ENCODE measurements at places on chromosomes 13 and 19.
A peak's percentile ranks its signal among the peaks of the same experiment; 100 is the strongest.

DNA sequence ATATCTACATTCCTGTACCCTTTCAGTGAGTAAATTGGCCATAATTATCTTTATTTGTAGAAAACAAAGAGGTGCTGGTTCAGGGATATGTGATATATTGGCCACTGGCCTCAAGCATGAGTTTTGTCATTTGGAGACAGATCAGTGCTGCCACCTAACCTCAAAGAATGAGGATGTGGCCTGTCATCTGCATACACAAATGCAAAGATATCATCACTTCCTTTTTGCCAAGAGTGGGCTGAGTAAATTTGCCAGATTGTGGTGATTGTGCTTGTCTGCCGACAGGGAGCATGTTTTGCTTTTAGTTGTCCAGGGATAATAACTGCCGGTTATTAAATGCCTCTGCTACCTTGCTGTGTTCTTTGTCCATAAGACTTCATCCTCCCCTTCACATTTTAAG is 44.2 kb downstream of the WASF3 start:
- DNase-seq, result no peak

- DNase-seq, result no peak
Measured at GRCh38 chr19:5926641-5927440, 12.8 kb downstream of the CAPS start.

DNA sequence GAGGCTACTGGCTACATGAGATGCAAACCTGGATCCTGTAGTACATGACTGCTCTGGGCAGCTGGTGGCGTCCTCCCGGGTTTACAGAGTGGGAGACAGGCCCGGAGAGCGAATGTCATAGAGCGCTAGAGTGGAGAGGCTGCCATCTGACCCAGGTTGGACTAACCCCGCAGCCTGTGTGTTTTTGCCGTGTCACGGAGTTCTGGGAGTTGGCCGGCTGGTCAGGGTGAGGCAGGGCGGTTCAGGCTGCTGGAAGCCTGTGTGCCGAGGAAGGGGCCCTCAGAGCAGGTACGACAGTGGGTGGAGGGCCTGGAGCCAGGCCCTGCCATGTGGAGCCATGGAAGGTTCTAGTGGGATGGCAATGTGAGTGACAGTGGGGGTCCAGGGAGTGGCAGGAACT is 12.5 kb downstream of the CRTC1 start:
- no peak for DNase-seq

GRCh38 chr13:58946274-58946673 is 1217.5 kb downstream of the DIAPH3 start:
- DNase-seq, result no peak

- no peak for DNase-seq
Measured at GRCh38 chr19:44789943-44790483, 12.3 kb downstream of the CBLC start.

DNA sequence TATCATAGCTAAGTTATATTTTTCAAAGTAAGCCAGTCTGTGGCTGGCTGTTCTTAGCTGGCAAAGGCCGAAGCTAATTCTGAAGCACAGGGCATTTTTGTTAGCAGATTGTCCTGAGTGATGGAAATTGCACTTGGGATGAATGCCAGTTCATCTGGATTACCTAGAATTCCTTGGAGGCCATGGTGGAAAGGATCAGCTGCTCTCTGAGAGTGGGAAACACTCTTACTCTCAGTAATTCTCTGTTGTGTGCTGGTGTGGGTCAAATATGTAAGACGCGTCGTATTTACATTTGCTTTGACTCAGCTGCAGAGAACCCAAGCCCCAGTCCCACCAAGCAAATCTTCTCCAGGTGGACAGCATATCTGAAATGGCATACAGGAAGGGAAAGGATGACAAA is 60.7 kb upstream of the C1QTNF9B start:
- DNase-seq, result no peak

GRCh38 chr19:44003461-44004009 is 778 bp downstream of the ZNF230 start:
- no peak for DNase-seq

GRCh38 chr19:4911314-4911713 is 2.0 kb downstream of the UHRF1 start:
- no peak for DNase-seq

GRCh38 chr13:65830411-65831205 is 1399.5 kb downstream of the PCDH9 start:
- no peak for DNase-seq

- DNase-seq, result no peak
Measured at GRCh38 chr13:28575200-28575599, 80.3 kb upstream of the FLT1 start.

DNA sequence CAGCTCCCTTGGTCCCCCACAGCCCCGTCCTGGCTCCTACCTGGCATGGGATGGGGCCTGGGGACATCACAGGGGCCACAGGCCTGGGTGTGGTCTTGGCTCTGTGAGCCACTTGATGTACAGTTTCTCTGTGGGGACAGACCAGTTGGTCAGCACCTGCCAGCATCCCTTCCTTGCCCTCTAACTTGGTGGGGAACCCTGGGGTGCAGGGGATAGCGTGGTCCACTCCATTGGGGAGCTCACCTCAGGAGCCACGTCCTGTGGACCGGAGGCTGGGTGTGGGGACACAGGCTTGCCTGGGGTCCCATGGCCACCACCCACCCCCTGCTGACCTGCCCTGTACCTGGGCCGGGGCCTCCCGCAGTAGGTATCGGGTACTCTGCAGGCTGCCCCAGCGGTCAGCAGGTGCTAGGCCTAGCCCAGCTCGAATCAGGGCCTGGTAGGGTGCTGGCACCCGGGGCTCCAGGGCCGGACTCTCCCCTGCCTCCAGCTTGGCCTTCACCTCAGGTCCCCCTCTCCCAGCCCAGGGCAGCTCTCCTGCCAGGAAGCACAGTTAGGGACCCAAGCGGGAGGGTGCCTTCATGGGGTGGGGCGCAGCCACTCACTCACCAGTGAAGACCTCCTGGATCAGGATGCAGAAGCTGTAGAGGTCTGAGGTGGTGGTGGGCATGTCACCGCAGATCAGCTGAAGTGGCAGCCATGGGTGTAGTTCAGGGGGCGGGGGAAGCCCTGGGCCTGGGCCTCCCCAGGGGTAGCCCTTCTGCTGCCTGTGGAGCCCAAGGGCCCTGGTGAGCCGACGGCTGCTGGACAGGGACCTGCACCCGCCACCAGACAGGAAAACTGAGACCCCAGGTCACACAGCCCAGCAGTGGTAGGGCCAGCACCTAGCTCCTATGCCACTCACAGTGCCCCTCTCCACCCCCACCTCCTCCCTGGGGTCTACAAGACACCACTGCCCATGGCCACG is 14.9 kb downstream of the ARHGAP33 start:
- no peak for DNase-seq

- DNase-seq, result no peak
Measured at GRCh38 chr13:44260336-44260735, 113.3 kb upstream of the SERP2 start.

- peak; percentile 82 for DNase-seq
Measured at GRCh38 chr19:56538254-56538760, 441 bp upstream of the ZFP28 start.

DNA sequence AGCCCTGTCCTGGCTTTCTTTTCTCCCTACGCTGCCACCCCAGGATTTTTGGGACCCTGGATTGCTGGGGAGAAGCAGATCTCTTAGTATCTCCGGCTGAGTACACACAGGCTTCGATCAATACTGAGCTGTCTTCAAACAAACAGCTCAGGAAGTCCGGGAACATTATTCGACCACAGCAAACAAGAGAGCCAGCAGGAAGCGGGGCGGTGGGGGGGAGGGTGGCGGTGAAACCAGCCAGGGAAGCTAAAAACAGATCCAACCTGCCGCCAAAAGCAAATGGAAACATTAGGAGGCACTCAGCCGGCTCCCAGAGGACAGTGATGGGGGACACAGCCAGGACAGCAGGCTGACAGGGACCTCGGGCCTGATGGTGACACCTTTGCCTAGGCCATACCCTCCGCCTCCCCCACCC is 12.2 kb upstream of the BCAM start:
- no peak for DNase-seq

- DNase-seq, result no peak
Measured at GRCh38 chr19:33719366-33720154, 77.1 kb upstream of the KCTD15 start.

- no peak for DNase-seq
Measured at GRCh38 chr19:4144666-4145249, 8.7 kb upstream of the CREB3L3 start.

DNA sequence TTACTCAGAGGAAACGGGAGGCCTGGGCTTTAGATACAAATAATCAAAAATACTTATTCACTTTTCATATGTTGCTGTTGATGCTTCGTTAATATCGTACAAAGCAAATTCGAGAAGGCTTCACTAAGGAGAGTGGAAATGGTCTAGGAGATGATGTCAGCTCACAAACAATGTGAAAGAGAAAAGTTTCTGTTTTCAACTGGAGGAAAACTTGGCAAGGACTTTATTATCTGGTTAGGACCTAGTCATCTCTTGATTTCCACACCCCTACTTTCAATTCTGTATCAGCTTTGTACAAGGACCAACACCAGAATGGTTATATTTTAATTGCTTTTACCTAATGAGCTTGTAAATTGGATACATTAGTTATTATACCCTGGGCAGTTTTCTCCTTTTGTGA is 88.0 kb downstream of the SLC10A2 start:
- no peak for DNase-seq

DNA sequence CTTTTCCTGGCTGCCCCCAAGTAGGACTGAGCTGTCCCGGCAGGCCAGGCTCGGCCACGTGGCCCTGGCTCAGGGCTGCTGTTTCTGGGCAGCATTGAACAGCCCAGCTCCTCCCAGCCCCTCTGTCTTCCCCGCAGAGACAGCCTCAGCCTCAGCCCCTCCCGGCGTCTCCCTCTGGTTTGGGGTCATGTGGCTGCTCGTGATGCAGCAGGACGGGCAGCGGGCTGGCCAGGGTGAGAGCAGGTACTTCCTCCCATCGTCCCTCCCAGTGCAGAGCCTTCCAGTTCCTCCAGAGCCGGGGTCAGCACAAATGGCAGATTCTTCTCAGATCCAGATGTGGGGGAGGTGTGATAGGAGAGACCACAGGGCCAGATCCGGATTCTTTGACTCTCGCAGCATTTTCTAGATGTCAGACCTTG is 114.6 kb downstream of the KDM4B start:
- DNase-seq, result no peak

DNA sequence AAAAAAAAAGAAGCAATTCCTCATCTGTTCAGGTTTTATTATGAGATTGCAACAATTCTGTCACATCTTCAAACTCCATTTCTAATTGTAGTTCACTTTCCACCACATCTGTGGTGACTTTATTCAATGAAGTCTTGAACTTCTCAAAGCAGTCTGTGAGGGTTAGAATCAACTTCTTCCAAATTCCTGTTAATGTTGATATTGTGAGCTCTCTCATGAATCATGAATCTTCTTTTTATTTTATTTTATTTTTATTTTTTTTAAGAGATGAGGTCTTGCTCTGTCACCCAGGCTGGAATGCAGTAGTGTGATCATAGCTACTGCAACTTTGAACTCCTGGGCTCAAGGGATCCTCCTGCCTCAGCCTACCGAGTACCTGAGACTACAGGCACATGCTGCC is 19.6 kb downstream of the ARHGAP35 start:
- no peak for DNase-seq

- DNase-seq, result peak; percentile 88
Measured at GRCh38 chr19:18496167-18496979, 25.5 kb downstream of the ELL start.

DNA sequence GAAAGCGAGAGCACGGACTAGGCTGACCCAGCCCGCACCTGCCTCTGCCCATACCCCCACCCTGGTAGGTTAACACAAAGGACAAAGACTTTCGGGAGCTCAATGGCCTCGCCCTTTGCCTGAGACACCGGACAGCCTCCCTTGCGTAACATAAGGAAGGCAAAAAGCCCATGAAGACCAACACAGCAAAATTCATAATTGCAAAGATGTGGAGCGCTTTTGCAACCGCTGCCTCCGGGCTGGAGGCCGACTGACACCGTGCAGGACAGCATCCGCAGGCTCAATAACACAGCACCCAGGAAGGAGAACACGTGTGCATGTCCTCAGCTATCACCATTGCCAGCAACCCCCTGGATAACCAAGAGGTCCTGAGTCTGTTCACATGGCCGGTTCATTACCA is 15.4 kb downstream of the LILRA1 start:
- DNase-seq, result no peak

DNA sequence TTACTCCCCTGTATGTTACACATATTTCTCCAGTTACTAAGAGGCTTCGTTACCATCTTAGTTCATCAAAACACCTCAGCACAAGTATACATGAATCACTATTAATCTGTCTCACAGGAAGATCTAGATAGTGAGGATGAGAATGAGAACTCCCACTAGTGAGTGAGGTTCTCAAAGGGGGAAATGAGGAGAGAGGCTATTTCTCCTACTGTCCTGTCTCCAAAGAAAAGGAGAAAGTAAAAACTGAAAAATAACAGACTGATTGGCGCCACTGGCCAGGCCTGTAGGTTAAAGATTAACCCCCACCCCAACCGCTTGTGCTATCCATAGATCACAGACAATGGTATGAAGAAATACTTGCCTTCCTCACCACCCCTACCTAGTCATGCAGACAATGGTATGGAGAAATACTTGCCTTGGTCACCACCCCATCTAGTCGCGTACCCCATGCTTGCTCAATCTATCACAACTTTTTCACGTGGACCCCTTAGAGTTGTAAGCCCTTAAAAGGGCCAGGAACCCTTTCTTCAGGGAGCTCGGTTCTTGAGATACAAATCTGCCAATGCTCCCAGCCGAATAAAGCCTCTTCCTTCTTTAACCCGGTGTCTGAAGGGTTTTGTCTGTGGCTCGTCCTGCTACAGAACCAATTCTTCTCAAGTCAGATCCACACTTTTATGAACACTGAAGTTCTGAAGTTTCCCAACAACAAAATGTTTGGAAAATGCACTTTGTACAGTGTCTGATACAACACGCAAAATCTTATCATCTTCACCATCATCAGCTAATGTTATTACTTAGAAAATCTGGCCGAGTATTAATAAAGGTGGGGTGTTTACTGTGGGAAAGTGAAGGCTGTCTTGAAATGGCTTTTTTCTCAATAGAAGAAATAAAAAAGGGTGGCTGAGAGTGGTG is 598.1 kb downstream of the UQCRFS1 start:
- no peak for DNase-seq

DNA sequence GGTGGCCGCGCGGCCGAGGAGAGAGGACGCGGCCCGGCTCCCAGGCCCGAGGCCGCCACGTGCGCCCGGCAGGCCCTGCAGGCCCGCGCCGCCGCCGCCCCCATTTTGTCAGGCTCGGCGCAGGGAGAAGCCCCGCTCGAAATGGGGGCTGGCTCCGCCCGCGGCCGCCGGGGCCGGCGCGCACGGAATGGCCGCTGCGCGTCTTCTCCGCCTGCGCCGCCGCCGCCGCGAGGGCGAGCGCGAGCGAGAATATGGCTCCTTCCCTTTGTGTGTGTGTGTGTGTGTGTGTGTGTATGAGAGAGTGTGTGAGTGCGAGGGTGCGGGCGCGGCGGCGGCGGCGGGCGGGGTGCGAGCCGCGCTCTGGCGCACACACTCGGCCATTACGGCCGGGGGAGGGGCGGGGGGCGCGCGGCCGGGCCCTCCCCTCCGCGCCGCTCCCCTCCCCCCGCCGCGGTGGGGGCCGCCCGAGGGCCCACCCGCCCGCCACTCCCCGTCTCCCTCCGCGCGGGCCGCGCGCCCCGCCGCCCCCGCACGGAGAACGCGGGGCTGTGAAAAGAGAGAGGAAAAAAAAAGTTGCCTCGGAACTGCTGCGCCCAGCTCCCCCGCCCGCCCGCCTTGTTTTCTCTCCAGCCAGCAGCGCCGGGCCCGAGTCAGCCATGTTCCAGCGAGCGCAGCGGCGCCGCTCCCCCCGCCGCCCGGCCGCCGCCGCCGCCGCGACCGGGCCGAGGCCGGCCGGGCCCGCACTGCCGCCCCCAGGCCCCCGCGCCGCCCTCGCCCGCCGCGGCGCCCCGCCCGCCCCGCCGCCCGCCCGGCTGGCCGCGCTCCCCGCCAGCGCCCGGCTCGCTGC is 1.0 kb downstream of the HMGB1 start:
- peak; percentile 68 for DNase-seq

All from T-helper 22 cell (primary cell).